Activated gamma-delta T cell treated with Interleukin-2 at 50 U/mL for 16 hours (primary cell): ENCODE measurements at places on chromosomes 5 and 9.
A peak's percentile ranks its signal among the peaks of the same experiment; 100 is the strongest.

- DNase-seq, result no peak
Observed at GRCh38 chr5:176844281-176844680, 33.9 kb downstream of the UNC5A start.

GRCh38 chr9:92133949-92134604 lies 18.9 kb upstream of the SPTLC1 start:
- peak; percentile 64 for DNase-seq

DNA sequence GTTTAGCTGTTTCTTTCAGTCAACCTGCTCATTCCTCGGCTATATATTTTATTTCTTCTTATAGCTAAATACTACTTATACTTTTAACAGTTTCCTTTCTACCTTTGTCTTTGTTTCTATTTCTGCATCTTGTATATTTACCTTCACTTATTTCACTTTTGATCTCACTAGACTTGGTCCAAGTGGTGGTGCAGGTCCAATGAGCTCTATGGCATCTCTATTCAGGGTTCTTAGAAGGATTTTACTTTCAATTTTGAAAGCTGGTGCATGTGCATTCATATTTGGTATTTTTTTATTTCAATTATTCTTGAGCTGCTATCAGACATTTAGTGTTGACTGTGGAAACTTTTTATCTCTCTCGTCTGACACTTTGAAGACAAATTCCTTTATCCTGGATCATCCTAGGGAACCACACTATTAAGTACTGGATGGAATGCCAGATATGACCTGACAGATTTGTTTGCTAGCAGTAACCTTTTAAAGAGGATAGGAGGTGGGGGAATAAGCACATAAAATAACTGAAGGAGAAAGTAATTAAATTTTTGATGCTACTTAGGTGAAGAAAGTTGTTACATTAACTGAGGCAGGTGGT lies 123.1 kb upstream of the PJA2 start:
- DNase-seq, result no peak

GRCh38 chr9:99601571-99602111 lies 220.0 kb upstream of the NR4A3 start:
- DNase-seq, result no peak

GRCh38 chr5:147949711-147950573 lies 43.6 kb upstream of the C5orf46 start:
- no peak for DNase-seq

- no peak for DNase-seq
Observed at GRCh38 chr5:94820488-94820887, 202.0 kb downstream of the SLF1 start.

- no peak for DNase-seq
Observed at GRCh38 chr5:159990506-159990905, 18.4 kb upstream of the TTC1 start.

DNA sequence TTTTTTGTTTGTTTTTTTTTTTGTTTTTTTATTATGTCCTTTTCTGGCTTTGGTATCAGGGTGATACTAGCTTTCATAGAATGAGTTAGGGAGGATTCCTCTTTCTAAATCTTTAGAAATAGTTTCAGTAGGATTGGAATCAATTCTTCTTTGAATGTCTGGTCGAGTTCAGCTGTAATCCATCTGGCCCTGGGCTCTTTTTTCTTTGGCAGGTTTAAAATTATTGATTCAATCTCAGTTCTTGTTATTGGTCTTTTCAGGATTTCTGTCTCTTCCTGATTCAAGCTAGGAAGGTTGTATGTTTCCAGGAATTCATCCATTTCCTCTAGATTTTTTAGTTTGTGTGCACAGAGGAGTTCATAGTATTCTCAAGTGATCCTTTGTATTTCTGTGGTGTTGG lies 34.9 kb downstream of the IQGAP2 start:
- DNase-seq, result no peak

DNA sequence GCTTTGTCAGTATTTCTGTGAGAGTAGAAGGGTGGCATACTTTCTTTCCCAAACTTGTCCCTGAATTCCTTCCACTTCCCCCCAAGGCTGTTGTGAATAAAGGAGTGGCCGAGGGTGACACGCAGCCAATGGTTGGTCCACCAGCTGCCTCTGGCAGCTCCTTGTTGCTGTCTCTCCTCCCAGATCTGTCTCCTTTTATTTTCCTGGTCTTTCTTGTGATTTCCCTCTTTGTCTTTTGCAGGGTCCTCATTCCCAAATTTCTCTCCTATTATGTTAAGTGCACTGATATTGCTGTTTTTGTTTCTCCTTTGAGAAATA lies 137.5 kb upstream of the HMHB1 start:
- no peak for DNase-seq

- DNase-seq, result no peak
Observed at GRCh38 chr9:81073821-81074220, 615.5 kb downstream of the TLE1 start.
